ENCODE measurements at places on chromosomes 1 and 21.

DNA sequence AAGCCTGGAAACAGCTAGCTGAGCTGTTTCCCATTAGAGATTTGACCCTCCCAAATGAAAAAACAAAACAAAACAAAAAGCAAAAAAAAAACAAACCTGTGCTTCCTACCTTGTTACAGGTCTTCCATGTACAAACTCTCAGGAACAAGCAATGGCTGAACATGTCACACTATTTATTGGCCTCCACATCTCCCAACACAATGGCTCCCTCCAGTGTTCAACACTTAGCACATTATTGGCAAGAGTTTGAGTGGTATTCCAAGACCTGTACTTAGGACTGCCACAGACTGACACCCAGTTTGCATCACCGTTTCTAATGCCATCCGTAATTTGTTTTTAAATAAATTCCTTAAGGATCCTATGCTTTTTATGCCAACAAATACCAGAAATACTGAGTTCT is 195.0 kb upstream of the OLFM3 start:
- DNase-seq: peak; percentile 7

- no peak for DNase-seq
Observed at GRCh38 chr1:96238426-96238825, 483.2 kb upstream of the PTBP2 start.

GRCh38 chr1:35591211-35591610 is 18.1 kb downstream of the TFAP2E start:
- DNase-seq: no peak

- DNase-seq: peak; percentile 57
Observed at GRCh38 chr1:176885751-176886150, 278.8 kb downstream of the ASTN1 start.

GRCh38 chr1:229065613-229066012 is 205.3 kb upstream of the RAB4A start:
- no peak for DNase-seq

GRCh38 chr1:87115317-87115890 is 201.0 kb downstream of the HS2ST1 start:
- peak; percentile 91 for DNase-seq

Measured in GM03348 (cell line).